Astrocyte (in vitro differentiated cells and primary cell): ENCODE measurements at places on chromosomes 16 and 17. TPM values are rescaled to one million over a fixed set of nuclear protein-coding genes. Genes with fewer than 3 reads are reported as not detected.

DNA sequence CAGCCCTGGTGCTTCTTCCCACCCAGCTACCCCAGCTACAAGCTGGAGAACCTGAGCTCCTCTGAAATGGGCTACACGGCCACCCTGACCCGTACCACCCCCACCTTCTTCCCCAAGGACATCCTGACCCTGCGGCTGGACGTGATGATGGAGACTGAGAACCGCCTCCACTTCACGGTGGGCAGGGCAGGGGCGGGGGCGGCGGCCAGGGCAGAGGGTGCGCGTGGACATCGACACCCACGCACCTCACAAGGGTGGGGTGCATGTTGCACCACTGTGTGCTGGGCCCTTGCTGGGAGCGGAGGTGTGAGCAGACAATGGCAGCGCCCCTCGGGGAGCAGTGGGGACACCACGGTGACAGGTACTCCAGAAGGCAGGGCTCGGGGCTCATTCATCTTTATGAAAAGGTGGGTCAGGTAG lies 3.6 kb downstream of the GAA start:
- DNase-seq = no peak

GRCh38 chr16:75032655-75033054 lies 33.8 kb downstream of the ZNRF1 start:
- no peak for DNase-seq

- DNase-seq = peak; percentile 1
These were observed 45.2 kb downstream of the HYDIN start for GRCh38 chr16:71185347-71185746.

- DNase-seq = no peak
These were observed 97.1 kb upstream of the GNAO1 start for GRCh38 chr16:56094231-56094630.

DNA sequence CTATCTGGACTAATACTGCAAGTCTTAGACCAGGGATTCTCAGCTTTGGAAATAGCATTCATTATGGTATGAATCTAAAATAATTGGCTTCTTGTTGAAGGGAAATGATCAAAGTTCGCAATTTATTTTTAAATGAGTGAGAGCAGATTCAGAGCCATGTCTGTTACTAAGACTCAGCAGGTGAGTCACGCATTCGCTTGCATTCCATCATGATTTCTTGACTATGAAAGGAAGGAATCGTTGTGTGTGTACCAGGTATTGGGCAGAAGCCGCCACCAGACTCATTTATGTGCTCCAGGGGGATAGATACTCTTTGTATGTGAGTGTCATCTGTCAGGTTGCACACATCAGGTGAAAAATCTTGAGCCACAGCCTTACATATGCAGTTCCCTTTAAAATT lies 10.8 kb downstream of the GSG1L2 start:
- peak; percentile 8 for DNase-seq

GRCh38 chr17:20920815-20921199 lies 122.0 kb downstream of the USP22 start:
- peak; percentile 69 for DNase-seq

GRCh38 chr16:82358606-82359221 lies 188.7 kb upstream of the MPHOSPH6 start:
- DNase-seq = no peak

- DNase-seq = no peak
These were observed 155.6 kb downstream of the SNX11 start for GRCh38 chr17:48262982-48263730.

DNA sequence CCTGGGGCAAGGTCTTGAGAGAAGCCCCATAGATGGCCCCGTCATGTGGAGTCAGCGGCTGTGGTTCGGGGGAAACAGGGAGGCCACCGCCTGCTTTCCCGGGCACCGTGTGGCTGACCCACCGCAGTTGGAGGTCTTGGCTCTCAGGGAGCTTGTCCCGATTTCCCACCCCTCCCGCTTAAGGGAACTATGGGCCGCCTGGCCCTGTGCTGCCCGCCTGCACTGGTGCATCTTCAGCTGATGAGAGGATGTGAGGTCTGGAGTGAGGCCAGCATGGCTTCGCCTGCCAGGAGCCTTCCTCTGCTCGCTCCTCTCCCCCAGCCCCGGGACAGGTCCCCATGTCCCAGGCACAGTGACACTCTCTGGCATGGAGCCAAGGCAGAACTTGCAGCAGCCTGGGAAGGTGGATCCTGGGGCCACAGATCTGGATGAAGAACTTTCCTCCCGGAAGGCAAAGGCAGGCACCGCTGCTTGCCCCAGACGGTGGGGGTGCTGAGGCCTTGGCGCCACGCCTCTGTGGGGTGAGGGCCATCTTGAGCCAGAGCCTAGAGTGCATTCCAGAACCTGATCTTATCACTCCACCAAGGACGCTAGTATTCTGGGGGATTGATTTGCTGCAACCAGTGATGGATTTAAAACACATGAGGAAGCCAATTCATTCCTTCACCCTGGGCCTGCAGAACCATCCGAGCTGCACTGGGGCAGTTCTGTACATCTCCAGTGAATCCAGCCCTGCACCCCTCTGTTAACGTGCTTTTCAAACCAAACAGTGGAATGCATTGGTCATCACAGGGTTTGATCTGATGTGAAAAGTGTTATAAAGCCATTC lies 178.6 kb upstream of the TNRC6C start:
- peak; percentile 36 for DNase-seq

DNA sequence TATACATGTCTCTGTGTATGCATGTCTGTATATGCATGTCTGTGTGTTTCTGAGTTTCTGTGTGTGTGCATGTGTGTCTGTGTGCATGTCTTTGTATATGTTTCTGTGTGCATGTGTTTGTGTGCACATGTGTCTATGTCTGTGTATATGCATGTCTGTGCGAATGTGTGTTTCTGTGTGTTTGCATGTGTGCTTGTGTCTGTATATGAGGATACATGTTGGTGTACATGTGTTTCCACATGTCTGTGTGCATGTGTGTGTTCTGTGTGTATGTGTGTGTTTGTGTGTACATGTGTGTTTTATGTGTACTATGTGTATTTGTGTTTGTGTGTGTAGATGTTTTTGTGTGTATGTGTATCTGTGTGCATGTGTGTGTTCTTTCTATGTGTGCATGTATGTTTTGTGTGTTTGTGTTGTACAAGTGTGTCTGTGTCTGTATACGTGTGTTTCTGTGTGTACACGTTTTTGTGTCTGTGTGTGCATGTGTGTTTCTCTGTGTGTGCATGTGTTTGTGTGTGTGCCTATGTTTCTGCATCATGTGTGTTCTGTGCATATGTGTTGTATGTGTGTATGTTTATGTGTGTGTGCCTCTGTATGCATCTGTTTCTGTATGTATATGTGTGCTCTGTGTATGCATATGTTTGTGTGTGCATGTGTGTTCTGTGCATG lies 8.9 kb upstream of the RAB37 start:
- DNase-seq = no peak

- DNase-seq = peak; percentile 85
These were observed 108.5 kb upstream of the XYLT1 start for GRCh38 chr16:17578981-17579874.

DNA sequence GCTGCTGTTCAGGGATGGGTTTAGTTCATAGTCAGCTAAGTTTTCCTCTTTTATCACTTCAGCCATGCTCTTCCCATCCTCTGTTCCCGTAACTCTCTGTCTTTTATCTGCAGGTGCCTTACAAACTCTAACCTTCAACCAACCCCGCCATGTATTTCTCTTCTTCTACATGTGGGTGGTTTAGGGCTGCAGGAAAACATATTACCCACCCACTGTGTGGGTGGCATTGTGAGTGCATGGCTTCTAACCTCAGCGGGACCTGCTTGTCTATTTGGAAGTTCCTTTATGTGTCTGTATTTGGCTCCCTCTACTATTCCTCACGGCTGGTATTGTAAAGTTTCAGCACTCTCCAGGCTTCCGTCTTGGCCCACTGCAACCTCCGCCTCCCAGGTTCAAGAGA lies 39.0 kb upstream of the TANC2 start:
- no peak for DNase-seq

DNA sequence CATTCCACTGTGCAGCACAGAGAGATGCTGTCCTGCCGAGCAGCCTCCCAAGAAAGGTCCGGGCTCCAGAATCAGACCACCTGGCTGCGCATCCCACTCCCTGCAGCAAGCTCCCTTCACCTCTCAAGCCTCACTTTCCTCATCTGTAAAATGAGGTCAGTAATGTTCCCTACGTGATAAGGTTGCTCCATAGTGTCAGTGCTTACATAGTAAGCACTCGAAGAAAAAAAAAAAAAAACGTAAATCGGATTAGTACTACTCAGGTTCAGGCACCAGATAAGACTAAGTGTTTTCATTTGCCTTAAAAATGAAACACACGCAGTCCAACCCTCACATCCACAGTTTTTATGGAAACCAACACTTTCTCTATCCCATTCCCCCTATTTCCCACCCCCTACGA lies 76.7 kb downstream of the CCT6B start:
- no peak for DNase-seq

GRCh38 chr16:51877686-51878085 lies 669.3 kb downstream of the TOX3 start:
- DNase-seq = no peak

GRCh38 chr16:30553393-30553899 lies 4.7 kb downstream of the ZNF764 start:
- DNase-seq = no peak

DNA sequence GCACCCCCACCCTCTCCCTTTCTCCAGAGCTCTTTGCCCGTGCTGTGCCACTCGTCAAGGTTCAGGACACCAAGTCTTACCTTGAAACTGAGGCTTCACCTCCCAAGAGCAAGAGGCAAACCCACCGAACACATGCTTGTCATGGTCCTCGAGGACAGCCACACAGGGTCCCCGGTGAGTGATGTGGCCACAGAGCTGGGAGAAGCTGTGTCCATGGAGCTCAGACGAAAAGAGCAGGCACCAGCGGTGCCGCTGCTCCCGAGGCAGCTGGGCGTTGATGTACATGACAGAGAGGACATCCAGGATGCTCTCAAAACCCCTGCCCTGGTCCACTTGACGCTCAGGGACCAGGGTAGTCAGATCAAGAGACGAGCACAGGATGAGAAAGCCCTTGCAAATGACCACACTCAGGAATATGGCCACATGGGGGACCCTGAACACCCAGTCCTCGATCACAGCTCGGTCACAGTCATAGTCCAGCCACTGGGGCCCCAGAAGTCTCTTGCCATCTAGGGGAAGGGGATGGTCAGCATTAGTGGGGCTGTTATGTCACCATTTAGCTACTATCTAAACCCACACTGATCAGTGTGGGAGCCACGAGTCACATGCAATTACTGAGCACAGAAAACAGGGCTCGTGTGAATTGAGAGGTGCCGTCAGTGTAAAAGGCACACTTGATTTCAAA lies 17.8 kb downstream of the MEAK7 start:
- no peak for DNase-seq

GRCh38 chr17:70168044-70168976 lies 1.0 kb upstream of the KCNJ2 start:
- DNase-seq = peak; percentile 70

DNA sequence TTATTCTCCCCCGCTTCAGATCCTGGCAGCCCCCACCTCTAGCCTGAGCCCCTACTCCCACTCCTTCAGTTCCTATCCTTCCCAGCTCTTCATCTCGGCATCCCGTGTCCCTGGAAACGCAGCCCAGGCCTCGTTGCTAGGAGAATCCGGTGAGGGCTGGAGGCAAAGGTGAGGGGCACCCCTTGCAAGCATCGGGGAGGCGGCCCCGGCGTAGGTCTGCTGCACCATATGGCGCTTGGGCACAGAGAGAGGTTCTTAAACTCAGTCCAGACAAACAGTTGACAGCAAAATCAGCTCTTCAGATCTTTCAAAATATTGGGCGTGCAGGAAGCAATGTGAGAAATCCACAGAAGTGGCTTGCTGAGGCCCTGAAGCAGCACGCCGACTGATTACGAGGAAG lies 15.0 kb downstream of the SLC38A8 start:
- DNase-seq = no peak

The TBC1D3B gene
- total RNA-seq = 6.3 and 9.8 TPM in 2 replicates

The NXN gene
- total RNA-seq = 104 and 106 TPM in 2 replicates

The CCL11 gene
- total RNA-seq = 0.26 TPM in 1 of 2 replicates, not detected in the other

The CDH1 gene
- 10.7 and 23.8 TPM in 2 replicates for total RNA-seq

The MYH13 gene
- total RNA-seq = not detected in 2 replicates

The PNMT gene
- 0.59 and 1.5 TPM in 2 replicates for total RNA-seq
